ENCODE measurements at places on chromosomes 7 and 10.

DNA sequence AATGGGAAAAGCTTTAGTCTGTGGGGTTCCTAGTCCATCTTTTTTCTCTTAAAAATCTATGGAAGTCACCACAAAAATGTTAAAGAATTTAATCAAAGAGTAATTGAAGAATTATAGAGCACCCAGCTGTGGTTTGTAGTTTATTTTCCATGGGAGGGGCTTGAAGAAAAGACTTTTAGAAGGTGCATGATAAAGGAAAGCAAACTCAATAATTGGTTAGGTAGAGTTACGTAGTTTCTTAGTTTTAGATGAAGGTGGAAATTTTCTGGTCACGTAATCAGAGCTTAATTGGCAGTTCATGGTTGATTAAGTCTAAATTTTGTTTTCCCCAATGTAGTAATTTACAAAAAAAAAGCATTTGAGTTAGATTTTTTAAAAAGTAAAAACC, 724 bp downstream of the ZNF107 start:
- no peak for DNase-seq

GRCh38 chr7:69781412-69781846, 183.2 kb downstream of the AUTS2 start:
- DNase-seq: no peak

DNA sequence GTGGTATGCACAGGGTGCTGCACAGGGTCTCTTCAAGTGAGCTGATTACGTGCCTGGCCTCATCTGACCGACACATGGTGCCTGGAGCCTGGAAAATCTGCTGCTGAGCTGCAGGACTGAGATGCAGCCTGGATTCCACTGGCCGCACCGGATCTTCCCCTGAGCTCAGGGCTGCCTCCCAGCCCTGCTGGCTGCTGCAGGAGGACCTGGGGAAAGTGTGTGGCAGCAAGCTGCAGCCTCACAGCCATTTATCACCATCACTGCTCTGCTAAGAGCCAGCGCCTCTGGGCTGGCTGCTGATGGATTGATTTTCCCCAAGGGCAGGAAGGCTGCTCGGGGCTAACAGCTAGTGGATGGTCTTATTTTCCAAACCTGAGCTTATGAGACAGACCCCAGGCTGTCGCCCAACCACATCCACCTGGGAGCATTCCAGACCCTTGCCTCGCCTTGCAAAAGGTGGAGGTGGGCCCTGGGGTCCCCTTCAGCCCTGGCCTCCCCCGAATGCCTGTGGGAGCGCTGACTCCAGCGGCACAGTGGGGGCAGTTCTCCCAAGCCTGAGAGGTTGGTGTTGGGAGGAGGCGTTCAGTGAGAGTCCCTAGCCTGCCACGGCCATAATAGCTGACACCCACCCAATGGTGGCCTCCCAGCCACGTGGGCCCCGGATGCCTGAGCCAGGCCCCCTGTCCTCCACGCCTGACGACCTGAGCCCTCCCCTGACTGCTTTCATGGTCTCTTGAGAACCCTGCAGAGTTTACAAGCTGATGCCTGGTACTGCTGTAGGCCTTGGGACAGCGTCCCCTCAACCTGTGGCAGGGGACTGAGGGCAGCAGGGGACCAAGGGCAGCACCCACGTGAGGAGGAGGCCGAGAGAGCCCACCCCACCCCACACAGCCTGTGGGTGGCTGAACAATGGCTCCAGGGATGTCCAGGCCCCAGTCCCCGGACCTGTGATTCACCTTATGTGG, 38.2 kb downstream of the STK32C start:
- DNase-seq: no peak

- DNase-seq: no peak
Measured at GRCh38 chr7:6246251-6246917, 26.0 kb downstream of the CYTH3 start.

DNA sequence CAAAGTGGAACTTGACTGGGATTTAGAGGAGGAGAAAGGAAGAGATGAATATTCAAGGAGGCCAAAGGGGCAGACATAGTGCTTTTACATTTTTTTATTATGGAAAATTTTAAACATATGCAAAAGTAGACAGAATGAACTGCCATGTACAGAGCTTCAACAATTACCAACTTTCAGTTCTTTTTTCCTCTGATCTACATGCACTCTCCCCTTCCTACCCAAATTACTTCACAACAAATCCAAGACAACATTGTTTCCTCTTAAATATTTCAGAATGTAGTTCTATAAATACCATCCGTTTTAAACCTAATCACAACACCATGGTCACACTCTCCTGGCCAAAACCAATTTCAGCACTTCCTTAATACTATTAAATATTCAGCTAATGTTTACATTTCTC, 83.5 kb upstream of the FZD1 start:
- no peak for DNase-seq

GRCh38 chr7:140342727-140343514, 55.4 kb downstream of the SLC37A3 start:
- no peak for DNase-seq

DNA sequence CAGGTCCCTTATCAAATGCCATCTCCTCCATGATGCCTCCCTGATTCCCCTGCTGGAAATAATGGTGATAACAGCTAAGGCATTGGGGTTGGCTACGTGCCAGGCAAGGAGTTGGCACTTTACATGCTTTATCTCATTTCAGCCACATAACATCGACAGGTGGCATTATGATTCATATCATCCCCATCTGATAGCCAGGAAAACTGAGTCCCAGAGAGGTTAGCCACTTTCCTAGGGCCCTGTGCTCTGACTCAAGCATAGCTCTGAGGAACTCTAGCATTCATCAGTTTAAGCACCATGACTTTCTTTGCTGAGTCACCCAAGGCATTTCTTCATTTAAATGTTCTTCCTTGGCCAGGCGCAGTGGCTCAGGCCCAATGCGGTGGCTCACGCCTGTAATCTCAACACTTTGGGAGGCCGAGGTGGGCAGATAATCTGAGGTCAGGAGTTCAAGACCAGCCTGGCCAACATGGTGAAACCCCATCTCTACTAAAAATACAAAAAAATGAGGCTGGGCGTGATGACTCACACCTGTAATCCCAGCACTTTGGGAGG, 6.6 kb downstream of the LEP start:
- DNase-seq: no peak

GRCh38 chr10:86657011-86657395, 2.7 kb downstream of the OPN4 start:
- no peak for DNase-seq

DNA sequence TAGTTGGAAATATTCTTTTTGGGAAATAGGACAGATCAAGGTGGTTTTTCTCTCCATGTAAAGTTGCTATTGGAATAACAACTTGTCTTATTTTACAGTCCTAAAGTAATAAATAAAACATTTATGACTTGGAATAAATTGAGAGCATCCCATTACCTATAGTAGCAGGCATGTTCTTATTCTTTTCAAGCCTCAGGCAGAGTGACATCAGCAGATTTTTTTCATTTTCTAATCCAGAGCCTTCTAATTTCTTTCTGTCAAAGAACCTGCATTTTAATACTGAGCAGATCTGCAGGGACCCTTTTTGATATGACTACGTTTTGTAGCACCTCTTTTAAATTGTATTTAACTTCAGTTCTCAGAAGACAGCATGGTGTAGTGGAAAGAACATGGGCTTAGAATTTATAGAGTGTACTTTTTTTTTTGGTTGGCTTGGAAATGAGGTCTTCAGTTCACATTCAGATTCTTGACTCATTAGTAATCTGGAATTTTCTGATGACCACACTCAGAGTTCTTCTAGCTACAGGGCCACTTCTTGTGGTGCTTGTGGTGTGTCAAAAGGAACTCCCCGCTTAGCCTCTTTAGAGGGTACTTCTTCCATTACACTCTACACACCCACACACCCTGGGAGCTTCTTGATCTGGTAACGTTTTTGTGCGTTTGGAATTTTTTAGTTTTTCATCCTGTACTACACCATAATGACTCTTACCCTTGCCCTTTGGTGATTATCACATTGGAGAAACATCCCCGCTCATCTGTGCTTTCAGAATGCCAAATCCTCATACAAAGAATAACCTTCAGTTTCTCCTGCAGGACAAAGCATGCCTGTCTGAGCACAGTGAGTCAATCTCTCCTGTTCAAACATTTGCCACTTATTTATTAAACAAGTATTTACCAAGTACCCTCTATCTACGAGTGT, 34.6 kb downstream of the AGK start:
- peak; percentile 58 for DNase-seq

DNA sequence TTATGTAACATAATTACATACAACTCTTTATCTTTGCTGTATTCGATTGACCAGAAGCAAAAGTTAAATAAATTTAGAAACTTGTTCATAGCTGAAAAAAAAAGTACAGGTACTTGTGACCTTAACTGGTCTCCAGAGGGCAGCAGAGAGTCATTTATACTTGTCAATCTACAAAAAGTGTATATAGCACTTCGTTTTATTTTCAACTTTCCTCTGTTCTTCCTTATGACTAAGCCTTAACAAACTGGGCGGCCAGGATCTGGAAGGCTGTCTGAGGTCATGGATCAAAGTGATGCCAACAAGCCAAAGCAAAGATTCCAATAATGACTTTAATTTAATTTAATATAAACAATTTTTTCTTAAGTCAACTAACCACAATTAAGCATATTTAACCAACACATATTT, 29.8 kb downstream of the C10orf67 start:
- peak; percentile 37 for DNase-seq

DNA sequence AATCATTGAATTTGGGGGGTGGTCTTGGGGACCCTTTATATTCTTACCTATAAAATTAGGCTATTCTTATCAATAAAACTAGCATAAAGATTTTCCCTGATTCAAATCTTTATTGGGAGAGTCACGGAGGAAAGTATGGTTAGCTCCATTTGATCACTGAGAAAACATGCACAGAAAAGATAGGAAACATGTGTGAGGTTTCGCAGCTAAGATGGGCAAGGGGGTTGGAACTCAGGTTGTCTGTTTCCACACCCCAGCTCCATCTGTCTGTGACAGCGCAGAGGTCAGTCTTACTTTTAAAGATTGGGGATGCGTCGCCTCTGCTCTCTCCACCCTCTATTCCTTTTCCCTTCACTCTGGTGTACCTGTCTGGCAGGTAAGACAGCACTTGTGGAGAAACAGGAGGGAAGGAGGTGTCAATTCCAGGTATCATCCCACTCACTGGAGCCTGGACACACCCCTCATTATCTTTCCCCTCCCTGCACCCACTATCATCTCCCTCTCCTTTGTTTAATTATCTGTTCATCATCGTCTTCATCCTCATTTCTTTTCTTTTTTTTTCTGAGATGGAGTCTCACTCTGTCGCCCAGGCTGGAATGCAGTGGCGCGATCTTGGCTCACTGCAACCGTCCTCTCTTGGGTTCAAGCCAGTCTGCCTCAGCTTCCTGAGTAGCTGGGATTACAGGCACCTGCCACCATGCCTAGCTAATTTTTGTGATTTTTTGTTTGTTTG, 2.4 kb upstream of the DENND10 start:
- DNase-seq: no peak

DNA sequence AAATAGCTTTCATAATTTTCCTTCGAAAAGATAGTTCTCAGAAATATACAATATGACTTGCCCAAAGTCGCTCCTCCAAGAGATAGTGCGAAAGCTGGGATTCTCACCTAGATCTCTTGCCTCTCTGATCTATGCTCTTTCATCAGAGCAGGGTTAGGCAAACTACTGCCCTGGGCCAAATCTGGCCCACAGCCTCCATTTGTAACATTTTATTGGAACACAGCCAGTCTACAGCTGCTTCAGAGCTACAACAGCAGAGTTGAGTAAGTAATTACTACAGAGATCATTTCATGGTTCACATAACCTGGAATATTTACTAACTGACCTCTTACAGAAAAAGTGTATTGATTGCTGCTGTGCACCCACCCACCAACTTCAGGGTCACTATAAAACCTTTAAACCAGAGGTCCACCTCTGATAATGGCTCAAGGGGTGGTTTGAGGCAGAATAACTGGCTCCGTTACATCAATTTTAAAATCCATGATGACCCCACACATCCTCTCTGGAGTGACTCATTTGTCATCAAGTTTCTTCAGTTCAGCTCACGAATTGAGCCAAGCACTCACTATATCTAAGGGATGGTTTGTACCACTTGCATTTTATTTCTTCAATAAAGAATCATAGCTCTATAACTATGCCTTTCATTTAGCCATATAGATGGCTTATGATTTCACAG, 1019.0 kb downstream of the XPNPEP1 start:
- no peak for DNase-seq

- DNase-seq: no peak
Measured at GRCh38 chr7:21106296-21106732, 319.6 kb upstream of the SP8 start.

GRCh38 chr7:7761974-7762779, 43.8 kb upstream of the RPA3 start:
- DNase-seq: no peak

- peak; percentile 9 for DNase-seq
Measured at GRCh38 chr7:149330914-149331567, 69.0 kb downstream of the ZNF783 start.

DNA sequence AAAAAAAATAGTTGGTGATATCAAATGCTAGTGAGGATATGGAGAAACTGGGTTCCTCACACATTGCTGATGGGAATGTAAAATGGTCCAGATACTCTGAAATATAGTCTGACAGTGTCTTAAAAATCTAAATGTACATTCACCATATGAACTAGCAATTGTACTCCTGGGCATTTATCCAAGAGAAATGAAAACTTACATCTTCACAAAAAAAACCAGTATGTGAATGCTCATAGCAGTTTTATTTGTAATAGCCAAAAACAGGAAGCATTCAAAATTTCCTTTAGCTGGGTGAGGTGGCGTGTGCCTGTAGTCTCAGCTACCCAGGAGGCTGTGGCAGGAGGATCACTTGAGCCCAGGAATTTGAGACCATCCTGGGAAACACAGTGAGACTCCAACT, 2.1 kb upstream of the SSC4D start:
- DNase-seq: no peak

DNA sequence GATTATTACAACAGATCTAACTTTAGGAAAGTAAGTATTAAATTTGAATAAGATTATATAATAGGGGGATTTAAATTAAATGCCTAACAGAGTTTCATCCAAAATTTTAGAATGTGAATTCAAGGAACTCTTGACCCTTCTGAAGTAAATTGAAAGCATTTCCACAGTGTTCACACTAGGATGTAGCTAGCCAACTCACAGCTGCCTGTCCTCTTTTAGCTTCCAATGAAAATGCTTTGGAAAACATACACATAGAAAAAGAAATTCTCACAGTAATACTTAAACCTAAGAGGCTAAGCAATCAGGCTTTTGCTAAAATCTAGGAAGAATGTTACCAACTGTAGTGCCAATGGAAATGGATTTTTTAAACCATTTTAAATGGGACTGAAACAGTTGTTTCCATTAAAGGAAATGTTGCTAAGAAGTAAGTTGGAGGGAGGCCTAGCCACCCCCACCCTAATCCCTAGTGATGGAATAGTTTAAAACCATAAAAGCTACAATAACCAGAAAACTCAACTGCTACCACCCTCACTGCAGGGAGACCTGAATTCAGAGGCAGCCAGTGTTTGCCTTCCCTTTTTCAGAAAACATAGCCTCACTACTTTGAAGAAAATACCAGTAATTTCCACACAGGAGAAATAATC, 58.3 kb downstream of the REEP3 start:
- DNase-seq: no peak

- no peak for DNase-seq
Measured at GRCh38 chr7:115216652-115217051, 294.8 kb downstream of the MDFIC start.
